ENCODE measurements at places on chromosomes 1 and 21.

DNA sequence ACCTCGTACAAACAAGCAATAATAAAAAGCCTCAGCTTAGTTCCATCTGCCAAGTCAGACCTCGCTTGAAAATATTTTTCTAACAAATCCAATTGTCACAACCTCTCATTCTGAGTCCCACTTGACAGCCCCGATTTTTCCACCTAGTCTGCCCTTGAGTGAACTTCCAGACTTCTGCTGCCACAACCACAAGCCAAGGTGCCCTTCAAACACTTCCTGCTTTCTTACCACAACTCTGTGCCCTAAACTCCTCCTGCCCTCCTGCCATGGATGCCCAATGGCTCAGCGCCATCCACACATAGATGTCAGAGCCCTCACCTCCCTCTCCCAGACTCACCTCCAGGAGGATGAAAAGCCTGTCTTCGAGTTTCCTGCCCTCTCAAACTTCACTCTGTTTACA, 3.9 kb downstream of the TMPRSS2 start:
- no peak for DNase-seq

DNA sequence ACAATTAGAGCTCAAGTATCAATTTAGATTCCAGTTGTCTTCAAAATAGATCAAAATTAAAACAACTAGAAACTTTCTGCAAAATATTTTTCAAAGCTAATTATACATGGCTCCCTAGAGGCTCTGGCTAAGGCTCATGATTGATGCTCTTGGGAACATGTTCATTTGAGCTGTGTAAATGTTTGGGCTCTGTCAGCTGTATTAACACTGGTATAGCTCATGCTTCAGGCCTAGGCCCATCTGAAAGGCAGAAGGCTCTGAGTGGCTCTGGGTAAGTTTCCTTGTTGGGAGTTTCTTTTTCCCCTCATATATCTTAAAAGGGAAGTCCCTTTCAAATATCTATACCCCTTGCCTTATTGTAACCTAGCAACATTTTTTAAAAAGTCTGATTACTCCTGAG, 81.3 kb downstream of the UROD start:
- no peak for DNase-seq

- DNase-seq = no peak
These were observed 43.8 kb upstream of the RAVER2 start for GRCh38 chr1:64701071-64701470.

GRCh38 chr1:6241107-6241886, 2.7 kb upstream of the HES3 start:
- DNase-seq = no peak

DNA sequence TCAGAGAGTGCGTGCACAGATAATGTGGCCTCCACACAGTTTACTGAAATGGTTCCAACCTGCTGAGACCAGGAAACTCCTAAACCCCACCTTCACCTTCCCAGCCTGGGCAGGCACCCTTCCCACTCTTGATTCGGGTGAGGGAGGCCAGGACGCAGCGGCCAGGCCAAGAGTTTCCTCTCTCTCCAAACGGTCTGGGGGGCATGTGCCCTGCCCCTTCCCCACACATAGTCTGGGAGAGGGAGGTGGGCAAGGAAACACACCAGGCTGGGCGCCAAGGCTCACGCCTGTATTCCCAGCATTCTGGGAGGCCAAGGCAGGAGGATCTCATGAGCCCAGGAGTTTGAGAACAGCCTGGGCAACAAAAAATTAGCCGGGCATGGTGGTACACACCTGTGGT, 9.6 kb downstream of the TNFRSF8 start:
- DNase-seq = no peak

DNA sequence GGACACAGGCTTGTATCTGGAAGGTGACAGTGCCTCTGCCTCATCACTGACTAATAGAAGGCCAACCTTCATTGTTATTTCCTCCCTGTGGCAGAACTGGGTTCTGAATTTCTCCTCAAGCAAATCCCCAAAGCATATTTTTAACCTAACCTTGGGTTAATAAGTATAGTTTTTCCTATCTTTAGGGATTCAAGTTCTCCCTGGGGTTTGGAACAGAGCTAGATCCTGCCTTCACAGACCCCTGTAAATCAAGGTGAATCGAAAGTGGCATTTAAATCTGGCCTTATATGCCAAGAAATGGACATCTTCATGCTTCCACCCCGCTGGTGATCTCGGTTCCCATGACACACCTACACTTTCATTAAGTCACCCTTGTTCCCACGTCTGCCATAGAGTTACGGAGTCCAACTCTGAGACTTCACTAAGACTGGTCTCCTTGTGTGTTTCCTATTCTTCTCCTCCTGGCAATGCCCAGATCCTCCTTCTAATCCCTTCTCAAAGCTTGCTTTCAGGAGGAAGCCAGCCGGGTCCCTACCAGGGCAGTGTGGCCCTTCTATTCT, 4.3 kb upstream of the CHI3L2 start:
- no peak for DNase-seq

- no peak for DNase-seq
These were observed 11.3 kb downstream of the ADARB1 start for GRCh38 chr21:45085700-45086099.

DNA sequence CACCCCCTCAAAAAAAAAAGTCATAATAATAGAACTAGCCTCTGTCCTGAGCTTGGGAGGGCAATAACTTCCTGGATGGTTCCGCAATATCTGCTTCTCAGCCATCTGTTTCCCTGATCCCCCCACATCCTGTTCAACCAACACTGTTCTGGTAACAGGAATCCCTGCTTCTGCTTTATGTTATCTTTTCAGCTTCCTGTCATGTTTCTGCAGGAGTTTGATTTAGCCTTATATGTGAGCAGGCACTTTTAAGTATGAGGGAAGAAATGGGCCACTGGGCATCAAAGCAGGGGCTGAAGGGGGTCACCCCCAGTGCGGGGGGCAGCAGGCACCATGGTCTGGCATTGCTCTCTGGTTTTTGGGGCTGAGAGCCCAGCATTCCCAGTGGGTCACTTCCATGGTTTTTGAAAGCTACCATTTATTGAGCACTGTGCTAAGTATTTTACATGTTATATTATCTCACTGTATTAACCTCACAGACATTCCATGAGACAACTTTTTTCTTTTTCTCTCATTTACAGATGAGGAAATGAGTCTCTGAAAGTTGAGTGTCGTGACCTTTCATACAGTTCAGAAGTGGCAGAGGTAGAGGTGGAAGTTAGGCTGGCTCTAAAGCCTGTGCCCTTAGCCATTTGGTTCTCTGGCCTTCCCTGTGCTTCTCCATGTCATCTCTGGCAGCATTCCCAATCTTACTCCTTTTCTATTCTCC, 61.9 kb downstream of the DNTTIP2 start:
- DNase-seq = no peak

DNA sequence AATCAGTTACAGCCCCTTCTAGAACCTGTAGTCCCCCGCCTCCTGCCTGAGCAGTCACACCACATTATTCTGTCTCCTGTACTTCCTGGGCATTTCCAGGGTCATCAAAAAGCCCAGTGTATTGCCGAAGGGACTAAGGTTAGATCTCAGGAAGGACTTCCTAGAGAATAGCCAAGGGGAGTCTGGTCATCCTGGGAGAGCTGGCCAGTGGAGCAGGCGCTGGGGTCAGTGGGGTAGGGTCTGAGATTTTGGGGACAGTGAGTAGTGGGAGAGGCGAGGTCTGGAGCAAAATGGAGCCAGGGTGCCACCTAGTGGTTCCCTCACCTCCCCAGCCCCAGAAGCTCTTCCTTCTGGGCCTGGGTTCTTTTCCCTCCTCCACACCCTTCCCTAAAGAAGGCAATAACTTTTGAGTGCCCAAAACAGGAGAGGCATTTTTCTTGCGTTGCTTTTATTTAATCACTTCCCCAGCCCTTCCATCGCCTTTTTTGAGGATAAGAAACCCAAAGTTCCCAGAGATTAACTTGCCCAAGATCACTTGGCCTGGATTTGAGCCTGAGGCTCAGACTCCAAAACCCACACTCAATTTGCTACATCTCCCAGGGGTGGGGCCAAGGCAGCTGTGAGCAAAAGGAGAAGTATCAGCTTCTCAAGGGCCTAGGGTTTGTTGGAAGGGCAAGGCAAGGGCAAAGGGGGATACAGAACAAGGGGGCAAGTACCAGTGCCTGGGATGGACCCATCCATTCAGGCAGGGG, 7.3 kb upstream of the PMVK start:
- DNase-seq = peak; percentile 66

DNA sequence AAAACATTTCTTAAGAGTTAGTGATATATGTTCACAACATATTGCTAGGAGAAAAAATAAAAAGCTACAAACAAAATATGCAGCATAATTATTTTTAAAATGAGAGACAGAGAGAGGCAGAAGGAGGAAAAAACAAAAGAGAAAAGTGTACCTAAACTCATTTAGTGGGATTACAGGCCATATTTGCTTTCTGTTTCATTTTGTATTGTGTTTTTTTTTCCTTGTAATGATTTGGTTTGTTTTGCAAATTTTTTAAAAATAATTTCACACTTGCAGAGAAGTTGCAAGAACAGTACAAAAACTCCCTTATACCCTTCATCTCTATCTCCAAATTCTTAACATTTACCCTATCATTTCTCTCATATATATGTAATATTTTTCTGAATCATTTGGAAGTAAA, 65.0 kb downstream of the LBR start:
- DNase-seq = no peak

DNA sequence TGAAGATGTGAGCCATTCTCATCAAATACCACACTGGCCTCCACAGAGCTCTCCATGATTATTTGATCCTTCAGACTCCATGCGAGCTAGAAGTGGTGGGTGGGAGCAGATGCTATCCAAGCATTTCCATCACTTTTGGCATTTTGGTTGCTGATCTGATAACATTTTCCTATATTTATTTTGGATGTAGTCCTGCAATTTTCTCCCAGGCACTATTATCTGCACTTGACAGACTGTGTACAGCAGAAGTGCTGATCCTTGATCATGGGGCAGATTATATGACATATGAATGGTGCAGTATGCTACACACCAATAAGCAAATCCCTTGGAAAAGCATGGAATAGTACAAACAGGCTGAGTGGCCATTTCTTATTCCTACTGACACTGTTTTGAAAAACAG, 167.6 kb upstream of the LRRC7 start:
- DNase-seq = no peak

DNA sequence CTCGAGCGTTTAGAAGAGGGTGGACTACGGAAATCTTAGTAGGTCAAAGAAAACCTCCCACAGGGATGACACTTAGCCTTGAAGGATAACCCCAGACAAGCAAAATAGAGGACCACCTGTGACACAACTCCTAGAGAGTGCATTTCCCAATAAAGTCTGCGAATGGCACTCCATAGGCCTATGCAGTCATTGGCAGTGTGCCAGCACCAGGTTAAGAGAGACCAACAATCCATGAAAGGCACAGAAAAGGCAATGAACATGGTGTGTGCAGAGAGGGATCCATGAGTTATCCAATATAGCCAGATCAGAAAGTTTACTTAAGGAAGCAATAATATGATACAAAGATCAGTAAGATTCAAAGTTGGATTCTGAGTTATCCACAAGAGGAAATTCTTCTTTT, 45.2 kb upstream of the FMO2 start:
- peak; percentile 1 for DNase-seq

DNA sequence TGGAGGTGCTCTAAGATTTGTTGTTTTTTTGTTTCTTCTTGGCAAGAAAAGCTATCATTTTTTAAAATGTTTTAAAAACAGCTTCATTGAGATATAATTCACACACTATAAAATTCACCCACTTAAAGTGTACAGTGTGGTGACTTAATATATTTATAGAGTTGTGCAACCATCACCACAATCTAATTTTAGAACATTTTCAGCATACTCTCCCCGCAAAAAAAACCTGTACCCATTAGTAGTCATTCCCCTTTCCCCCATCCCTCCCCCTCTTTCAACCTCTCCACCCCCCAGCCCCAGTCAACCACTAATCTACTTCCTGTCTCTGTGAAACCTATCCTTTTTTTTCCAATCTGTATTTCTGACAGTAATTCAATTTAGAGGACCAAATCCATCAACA, 30.6 kb downstream of the ZC3H11B start:
- DNase-seq = no peak

DNA sequence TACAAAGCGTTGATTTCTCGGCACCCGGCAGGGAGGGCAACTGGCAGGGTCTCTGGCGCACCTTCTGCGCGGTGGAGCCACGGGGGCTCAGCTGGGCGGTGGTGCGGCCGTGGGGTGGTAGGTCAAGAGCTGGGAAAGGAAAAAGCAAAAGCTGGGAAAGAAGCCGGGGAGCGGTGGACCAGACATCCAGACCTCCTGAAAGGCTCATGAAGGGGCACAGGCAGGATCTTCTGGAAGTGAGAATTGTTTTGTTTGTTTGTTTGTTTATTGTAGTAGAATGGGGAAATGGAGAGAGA, 7.2 kb upstream of the RNU1-1 start:
- DNase-seq = no peak

GRCh38 chr21:31731056-31731856, 662 bp downstream of the SCAF4 start:
- DNase-seq = peak; percentile 70

- DNase-seq = no peak
These were observed 40.1 kb upstream of the PUM1 start for GRCh38 chr1:31105646-31106045.

- DNase-seq = peak; percentile 15
These were observed 1.5 kb downstream of the CCN1 start for GRCh38 chr1:85581802-85582686.

DNA sequence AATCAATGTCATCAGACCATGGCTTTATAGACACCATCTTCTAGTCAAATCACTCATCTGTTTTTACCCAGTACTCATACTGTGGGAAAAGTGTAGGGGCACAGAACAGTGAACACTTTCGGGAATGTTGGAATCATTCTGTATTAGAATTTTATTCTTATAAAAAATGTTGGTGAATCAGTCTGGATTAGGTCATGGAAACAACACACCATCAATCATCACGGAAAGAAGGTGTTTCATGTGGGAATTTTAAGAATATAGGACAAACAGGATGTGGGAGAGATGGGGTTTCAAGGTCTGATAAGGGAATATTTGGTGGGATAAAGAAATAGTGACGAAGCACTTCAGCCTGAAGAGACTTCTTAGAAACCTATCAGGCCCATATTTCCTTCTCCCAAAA, 17.3 kb downstream of the GBP1 start:
- DNase-seq = no peak

GRCh38 chr1:11339346-11340232, 66.6 kb downstream of the UBIAD1 start:
- no peak for DNase-seq

GRCh38 chr1:77051425-77051824, 167.8 kb downstream of the PIGK start:
- DNase-seq = no peak

GRCh38 chr1:228006786-228007048, at the start of gene WNT3A:
Gene WNT3A, plus strand, starts transcription at chr1:228006998. Its CDS starts 131 bp downstream, at chr1:228007129.
- DNase-seq = no peak

DNA sequence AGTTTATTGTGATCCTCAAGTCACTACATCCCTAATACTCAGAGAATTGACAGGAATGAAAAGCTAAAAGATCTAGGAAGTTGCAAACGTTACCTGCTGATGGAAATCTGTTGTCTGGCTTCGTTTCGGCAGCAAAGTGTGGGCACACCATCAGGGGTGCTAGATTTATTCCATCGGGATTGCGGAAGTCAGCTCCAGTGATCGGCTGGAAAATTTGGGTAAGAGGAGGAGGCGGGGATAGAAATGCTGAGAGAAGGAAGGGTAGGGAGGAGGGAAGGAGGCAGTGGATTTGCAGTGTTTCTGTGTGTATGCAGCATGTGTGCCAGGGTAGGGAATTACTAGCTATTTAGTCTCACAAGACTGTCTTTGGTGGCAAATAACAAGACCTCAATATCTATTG, at the start of gene CTSK:
CTSK (minus strand) TSS at position 140 of the 400 bp plus-strand sequence. CDS start 1,455 bp downstream, outside the sequence.
- no peak for DNase-seq
